Right cardiac atrium (tissue), 5 donors: ENCODE measurements at places on chromosomes 4 and X.

DNA sequence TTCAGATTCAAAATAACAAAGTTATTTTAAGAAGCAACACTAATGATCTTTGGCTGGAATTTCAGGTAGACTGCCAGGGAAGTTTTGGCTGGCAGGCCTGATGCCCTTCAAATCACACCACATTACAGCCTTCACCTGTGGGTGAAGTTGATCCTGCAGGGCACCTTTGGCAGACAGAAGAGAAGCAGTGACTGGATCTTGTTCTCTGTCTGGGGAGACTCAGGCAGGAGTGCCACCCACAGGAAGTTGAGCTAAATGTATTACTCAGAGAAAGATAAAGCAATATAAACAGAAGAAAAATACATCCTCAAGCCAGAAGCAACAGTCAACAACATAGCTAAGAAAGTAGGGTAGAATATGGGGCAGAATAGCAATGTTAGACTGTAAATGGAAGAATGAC, 12.8 kb upstream of the CFAP299 start:
- DNase-seq, result no peak

- DNase-seq, result no peak
Observed at GRCh38 chr4:22897520-22898108, 204.9 kb downstream of the GBA3 start.

DNA sequence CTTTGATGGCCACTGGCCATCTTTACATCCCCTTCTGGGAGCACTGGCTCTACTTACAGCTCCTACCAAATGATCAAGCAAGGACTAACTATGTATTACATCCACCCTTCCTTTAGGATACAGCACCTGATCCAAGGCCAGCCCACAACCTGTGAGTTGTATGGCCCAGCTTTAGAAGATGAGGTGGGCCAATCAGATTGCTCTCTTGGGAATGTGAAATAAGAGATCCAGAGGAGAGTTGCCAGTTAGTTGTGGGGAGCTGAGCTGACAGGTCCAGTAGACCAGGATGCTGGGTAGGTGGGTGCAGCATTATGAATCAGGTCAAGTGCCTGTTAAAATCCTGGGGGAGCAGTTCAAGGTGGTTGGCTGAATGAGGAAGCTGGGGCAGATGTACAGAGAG, 111.5 kb downstream of the GNL3L start:
- DNase-seq, result no peak

- DNase-seq, result no peak
Observed at GRCh38 chr4:8163436-8164193, 5.0 kb upstream of the ABLIM2 start.

GRCh38 chrX:101977106-101977505, 45.3 kb upstream of the ZMAT1 start:
- DNase-seq, result no peak

GRCh38 chrX:116757491-116757890, 294.7 kb upstream of the CT83 start:
- no peak for DNase-seq
